ENCODE measurements at places on chromosomes 4 and X.
A peak's percentile ranks its signal among the peaks of the same experiment; 100 is the strongest.

DNA sequence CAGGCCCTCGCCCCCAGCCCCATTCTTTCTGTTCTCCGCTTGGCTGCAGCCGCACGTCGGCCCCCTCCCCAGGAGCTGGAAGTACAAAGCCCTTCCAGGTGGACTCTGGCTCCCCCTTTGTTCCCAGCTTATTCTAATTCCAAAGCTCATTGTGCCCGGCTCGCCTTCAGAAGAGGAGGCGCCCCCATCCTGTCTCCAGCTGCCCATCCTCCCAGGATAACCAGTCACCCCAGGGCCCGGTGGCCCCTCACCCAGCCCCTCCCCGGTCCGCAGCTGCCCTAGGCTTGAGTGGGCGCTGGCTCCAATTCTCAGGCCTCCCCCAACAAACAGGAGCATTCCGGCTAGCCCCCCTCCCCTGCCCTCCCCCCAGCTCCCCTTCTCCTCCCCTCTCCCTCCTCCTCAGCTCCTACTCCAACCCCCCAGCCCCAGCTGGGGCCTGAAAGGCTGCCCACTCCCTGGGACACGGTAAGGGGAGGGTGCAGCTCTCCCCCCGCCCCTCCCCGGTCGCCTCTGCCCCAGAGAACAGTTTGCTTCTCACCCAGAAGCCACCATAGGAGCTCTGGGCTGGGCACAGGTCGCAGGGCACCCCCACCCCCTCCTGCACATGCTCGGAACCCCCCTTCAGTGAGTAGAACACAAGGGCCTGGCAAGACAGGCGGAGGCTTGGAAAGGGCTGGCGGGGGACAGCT lies 3.1 kb upstream of the SLC6A8 start:
- DNase-seq: no peak

GRCh38 chr4:150038335-150039076 lies 39.7 kb upstream of the DCLK2 start:
- peak; percentile 28 for DNase-seq

- no peak for DNase-seq
These were observed 10.6 kb downstream of the IL15 start for GRCh38 chr4:141646969-141647368.

- DNase-seq: no peak
These were observed 11.7 kb downstream of the AFP start for GRCh38 chr4:73447671-73448070.

- peak; percentile 24 for DNase-seq
These were observed 12.4 kb upstream of the EOLA2 start for GRCh38 chrX:149950681-149951080.

DNA sequence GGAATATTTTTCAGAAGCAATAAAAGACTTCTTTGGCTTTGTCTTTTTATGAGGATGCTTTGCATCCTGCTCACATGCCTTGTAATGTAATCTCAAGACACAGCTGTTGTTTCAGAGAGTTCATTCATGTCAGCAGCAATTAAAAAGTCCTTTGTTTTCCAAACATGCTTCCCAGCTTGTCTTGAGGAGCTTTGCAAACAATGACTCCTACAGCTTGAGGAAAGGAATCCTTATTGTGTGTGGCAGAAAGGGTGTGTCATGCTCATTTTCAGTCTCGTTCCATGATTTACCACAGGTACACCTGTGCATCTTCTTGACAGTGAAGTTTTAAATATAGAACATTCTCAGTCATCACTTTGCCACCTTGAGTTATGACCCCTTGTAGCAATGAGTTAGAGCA lies 139.2 kb upstream of the AADAT start:
- peak; percentile 66 for DNase-seq

DNA sequence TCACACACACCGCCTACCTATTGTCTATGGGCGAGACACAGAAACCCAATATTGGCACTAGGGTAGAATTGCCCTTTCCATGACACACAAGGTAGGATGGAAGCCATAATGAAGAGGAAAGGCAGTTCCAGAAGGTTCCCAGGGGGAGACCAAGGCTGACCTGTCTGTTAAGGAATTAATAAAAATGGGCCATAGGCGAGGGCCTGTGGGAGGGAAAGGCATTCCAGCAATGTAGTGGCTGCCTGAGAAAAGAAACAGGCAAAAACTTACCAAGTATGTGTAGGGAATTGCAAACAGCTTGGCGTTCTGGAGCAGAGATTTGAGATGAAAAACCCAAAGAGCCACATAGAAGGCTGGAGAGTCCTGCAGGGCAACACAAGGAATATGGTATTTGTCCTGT lies 19.1 kb downstream of the MAGED2 start:
- DNase-seq: no peak

- no peak for DNase-seq
These were observed 54.4 kb downstream of the STOX2 start for GRCh38 chr4:183959319-183960045.

GRCh38 chr4:177582992-177583391 lies 140.8 kb upstream of the AGA start:
- DNase-seq: no peak

GRCh38 chr4:56149591-56149990 lies 200.8 kb downstream of the CEP135 start:
- DNase-seq: no peak

DNA sequence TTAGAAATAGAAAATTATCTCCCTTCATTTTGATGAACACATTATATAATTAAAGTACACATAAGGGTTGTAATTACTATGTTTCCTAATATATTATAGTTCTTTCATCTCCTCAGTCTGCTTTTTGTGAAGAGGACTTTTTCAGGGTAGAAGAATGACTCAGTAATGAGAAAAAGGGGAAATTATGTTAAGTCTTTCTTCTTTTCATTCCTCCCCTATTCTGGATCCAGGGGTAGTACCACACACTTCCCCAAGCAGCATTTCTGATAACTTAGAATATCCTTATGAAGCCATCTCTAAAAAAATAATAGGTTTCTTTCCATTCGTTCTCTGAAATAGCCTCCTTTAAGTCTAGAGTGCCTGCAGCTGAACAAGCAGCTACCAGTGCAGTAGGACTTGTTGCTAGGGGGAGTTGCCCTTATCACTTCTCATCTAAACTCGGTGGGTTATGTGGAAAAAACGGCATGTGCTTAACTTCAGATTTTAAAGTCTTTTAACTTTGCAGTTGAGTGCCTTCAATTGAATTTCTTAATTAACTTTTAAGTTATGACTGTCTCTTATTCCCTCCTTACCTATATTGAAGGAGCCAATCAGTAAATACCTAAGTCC lies 184.8 kb downstream of the ARHGAP24 start:
- DNase-seq: no peak

DNA sequence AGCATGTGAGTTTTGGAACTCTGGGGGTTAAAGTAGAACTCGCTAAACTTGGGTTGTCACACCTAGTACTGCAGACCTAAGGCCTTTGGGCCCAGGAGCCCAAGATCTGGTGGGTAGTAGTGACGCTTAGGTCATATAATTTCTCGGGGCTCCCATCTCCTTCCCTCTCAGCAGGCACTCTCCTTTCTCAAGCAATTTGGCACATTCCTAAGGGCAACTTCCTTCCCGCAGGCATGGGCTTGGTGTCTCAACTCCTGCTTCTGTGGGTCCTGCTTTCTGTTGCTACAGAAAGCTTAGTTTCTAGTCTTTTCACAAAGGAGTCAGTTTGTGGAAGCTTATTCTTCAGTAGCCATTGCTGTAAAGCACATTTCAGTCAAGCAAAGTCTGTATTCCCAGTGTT lies 10.4 kb upstream of the EDA start:
- DNase-seq: no peak

GRCh38 chrX:2340991-2341390 lies 159.8 kb downstream of the DHRSX start:
- no peak for DNase-seq

DNA sequence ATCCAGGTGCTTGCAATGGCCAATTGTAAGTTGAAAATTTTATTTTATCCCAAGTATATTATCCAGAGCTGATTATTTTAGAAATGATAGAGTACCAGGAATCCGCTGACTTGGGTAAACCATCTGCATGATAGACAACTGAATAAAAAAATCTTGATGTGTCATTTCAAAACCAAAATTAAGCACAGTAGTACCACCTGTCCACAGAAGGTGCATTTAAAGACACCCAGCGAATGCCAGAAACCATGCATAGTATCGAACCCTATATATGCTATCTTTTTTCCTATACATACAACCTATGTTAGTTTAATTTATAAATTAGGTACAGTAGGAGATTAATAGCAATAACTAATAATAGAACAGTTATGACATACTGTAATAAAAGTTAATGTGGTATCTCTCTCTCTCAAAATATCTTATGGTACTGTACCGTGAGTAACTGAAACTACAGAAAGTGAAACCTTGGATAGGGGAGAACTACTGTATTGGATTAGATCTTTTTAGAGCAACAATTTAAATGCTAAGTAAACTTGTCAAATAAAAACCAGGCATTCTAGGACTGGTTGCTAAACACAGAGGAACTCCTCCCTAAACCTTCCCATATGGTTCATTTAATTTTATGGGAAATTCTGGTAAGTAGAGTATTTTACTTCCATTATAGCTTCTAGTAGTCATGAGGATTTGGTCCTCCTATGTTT lies 6.2 kb downstream of the NEIL3 start:
- no peak for DNase-seq

GRCh38 chr4:83231620-83232076 lies 53.0 kb downstream of the COQ2 start:
- DNase-seq: peak; percentile 66

GRCh38 chrX:47217121-47217851 lies 1.2 kb upstream of the CDK16 start:
- no peak for DNase-seq

- DNase-seq: no peak
These were observed 1216.5 kb downstream of the RAPGEF2 start for GRCh38 chr4:160319221-160319867.

DNA sequence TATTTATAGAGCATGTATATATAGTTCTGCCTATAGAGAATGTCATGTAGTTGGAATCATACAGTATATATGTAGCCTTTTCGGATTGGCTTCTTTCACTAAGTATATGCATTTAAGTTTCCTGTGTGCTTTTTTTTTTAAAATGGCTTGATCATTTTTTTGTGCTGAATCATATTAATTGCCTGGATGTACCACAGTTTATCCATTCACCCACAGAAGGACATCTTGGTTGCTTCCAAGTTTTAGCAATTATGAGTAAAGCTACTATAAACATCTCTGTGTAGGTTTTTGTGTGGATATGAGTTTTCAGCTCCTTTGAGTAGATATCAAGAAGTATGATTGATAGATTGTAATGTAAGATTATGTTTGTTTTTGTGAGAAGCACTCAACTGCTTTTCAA lies 23.8 kb downstream of the PTTG2 start:
- no peak for DNase-seq

GRCh38 chrX:82813671-82814078 lies 694.4 kb upstream of the POU3F4 start:
- no peak for DNase-seq

DNA sequence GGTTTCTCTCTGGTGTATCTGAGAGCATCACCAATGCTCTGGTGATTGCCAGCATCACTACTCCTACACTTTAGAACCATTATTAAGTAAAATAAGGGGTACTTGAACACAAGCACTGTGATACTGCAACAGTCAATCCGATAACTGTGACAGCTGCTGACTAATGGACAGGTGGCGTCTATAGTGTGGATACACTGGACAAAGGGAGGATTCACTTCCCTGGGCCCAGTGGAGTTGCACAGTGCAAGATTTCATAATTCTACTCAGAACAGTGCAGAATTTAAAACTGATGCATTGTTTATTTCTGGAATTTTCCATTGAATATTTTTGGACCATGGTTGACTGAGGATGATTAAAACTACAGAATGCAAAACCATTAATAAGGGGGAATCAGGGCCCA lies 97.8 kb downstream of the SHROOM3 start:
- no peak for DNase-seq

DNA sequence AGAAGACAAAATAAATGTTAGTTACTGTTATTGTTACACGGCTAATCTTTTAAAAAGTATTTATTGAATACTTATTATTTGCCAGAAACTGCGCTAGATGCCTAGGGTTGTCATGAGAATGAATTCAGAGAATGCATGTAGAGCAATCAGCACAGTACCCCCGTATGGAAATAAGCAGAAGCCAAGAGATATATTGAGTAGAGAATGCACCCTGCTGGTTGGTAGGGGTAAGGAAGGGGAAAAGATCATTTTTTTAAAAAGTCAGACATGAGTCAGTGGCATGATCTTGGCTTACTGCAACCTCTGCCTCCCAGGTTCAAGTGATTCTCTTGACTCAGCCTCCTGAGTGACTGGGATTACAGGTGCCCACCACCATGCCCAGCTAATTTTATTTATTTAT lies 13.1 kb upstream of the DRP2 start:
- peak; percentile 11 for DNase-seq

- no peak for DNase-seq
These were observed 42.9 kb downstream of the ACSL1 start for GRCh38 chr4:184782731-184783373.

GRCh38 chr4:45155081-45155777 lies 428.9 kb upstream of the GNPDA2 start:
- no peak for DNase-seq

- DNase-seq: peak; percentile 27
These were observed 1.6 kb upstream of the LIN54 start for GRCh38 chr4:83012200-83012686.

- DNase-seq: peak; percentile 16
These were observed 36.7 kb upstream of the CXXC4 start for GRCh38 chr4:104531390-104531789.

GRCh38 chr4:153566631-153567150 lies 100.5 kb downstream of the TMEM131L start:
- DNase-seq: no peak

GRCh38 chrX:22674932-22675331 lies 324.8 kb upstream of the DDX53 start:
- DNase-seq: no peak

DNA sequence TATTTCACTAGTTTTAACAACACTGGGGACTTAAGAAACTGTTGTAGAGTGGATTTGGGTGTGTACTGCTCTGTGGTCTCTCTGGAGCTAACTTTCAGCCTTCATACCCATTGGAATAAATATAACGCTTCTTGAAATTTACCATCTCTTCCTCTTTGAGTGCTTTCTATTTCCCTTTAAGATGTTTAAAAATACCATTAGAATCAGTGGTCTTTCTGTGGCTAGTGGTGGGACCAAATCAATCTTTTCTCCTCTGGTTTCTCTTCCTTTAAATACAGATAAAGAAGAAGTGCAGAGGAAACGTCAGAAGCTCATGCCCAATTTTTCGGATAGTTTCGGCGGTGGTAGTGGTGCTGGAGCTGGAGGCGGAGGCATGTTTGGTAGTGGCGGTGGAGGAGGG lies 92.0 kb downstream of the NFKB1 start:
- DNase-seq: no peak

- DNase-seq: no peak
These were observed 98.4 kb downstream of the PCDH7 start for GRCh38 chr4:30818541-30818940.

DNA sequence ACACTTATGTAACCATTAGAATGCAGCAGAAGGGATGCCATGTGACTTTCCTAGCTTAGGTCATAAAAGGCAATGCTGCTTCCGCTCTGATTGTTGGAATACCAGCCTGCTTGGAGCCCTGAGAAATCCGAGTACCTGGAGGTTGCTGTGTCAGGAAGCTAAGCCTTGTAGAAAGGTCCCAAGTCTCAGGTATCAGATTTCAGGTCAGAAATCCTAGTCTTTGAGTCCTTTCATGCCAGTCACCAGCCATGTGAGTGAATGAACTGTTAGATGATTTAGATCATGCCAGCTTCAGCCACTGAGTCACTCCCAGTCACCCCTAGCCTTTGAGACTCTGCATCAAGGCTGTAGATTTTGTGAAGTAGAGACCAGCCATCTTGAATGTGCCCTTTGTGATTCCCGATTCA lies 23.5 kb downstream of the RAP1GDS1 start:
- DNase-seq: no peak

- DNase-seq: no peak
These were observed 61.2 kb downstream of the HMGB2 start for GRCh38 chr4:173272996-173273395.

GRCh38 chrX:63525491-63525890 lies 174.4 kb upstream of the SPIN4 start:
- DNase-seq: peak; percentile 42
